IMR-90 (cell line): ENCODE measurements at places on chromosomes 4 and X. TPM values are rescaled to one million over a fixed set of nuclear protein-coding genes. Genes with fewer than 3 reads are reported as not detected.

ELK1 gene
- 24.3 and 27.2 TPM in 2 replicates for polyA plus RNA-seq

NUDT11 gene
- polyA plus RNA-seq, result 10.6 and 12.6 TPM in 2 replicates

COL25A1 gene
- polyA plus RNA-seq, result 0.05 TPM in 1 of 2 replicates, not detected in the other

DKK2 gene
- 0.17 and 0.39 TPM in 2 replicates for polyA plus RNA-seq

DHRSX gene
- 38.0 and 42.7 TPM in 2 replicates for polyA plus RNA-seq

SLC30A9 gene
- polyA plus RNA-seq, result 26.6 and 32.0 TPM in 2 replicates

FATE1 gene
- polyA plus RNA-seq, result not detected in 2 replicates

PCDH19 gene
- polyA plus RNA-seq, result not detected in 2 replicates

RELL1 gene
- 6.8 TPM in 2 replicates for polyA plus RNA-seq

- DNase-seq, result no peak
Observed at GRCh38 chr4:77920371-77920770, 57.7 kb downstream of the MRPL1 start.

GRCh38 chr4:123443401-123444289 is 47.0 kb downstream of the SPRY1 start:
- DNase-seq, result peak; percentile 21

DNA sequence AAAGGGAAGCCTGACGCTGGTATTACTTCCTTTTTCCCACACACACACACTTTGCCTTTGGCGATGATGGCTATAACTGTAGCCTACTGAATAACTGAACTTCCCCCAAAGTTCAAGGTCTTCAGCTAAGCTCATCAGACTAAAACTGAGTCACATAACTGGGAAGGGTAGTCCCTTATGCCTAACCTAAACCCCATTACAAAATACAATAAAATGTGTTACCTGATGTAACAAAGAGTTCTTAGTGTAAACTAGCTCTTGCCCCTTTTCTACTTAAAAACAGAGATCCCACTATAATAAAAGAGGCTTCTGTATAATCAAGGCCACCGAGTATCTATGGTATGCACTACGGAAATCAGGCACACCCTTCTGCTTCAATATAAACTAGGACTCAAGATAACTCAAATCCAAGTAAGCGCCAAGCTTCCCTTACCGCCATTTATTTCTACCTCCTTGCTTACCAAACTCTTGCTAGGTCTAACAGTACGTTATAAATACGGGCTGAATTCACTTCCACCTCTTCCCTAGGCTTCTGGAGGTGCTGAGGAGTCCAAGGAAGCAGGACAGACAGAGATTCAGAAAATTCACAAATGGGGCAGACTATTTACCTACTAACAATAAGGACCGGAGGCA is 2.4 kb downstream of the OTUD4 start:
- peak; percentile 45 for DNase-seq

GRCh38 chr4:84215217-84215616 is 283.9 kb downstream of the NKX6-1 start:
- DNase-seq, result no peak

DNA sequence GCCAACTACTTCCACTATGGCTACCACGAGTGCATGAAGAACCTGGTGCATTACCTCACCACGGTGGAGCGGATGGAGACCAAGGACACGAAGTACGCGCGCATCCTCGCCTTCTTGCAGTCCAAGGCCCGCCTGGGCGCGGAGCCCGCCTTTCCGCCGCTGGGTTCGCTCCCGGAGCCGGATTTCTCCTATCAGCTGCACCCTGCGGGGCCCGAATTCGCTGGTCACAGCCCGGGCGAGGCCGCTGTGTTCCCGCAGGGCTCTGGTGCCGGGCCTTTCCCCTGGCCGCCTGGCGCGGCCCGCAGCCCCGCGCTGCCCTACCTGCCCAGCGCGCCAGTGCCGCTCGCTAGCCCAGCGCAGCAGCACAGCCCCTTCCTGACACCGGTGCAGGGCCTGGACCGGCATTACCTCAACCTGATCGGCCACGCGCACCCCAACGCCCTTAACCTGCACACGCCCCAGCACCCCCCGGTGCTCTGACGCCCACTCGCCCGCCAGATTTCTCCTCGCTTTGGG is 2.1 kb downstream of the HELT start:
- no peak for DNase-seq

DNA sequence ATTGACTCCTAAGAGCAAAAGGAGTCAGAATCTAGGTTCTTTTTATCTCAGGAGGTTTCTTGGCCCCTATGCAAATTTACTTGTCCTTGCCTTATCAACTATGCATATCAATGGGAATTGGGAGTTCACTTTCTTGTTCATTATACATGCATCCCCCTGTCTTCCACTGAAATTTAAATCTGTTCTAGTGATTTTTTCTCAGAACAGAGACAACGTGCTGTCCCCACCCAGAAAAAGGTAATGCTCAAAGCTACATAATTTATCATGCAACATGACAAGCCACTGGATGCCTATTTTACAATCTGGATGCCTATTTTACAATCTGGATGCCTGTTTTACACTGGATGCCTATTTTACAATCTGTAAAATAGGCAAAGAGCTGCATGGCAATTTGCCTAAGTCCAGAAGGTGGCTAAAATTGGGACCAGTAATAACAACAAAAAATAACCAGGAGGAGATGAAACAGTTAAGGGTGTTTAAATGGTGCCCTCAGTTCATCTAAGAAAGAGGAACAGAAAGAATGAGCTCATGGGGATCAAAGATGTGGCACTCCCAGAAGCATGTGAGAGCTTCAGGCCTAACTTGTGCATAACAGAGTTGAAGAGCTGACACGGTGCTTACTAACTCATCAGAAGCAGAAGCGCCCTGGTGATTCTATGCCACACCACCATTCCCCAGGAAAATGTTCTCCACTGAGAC is 537.8 kb upstream of the BOD1L1 start:
- no peak for DNase-seq

GRCh38 chr4:89434364-89434988 is 126.9 kb upstream of the GPRIN3 start:
- peak; percentile 35 for DNase-seq

GRCh38 chr4:153497988-153498967 is 32.1 kb downstream of the TMEM131L start:
- peak; percentile 86 for DNase-seq

DNA sequence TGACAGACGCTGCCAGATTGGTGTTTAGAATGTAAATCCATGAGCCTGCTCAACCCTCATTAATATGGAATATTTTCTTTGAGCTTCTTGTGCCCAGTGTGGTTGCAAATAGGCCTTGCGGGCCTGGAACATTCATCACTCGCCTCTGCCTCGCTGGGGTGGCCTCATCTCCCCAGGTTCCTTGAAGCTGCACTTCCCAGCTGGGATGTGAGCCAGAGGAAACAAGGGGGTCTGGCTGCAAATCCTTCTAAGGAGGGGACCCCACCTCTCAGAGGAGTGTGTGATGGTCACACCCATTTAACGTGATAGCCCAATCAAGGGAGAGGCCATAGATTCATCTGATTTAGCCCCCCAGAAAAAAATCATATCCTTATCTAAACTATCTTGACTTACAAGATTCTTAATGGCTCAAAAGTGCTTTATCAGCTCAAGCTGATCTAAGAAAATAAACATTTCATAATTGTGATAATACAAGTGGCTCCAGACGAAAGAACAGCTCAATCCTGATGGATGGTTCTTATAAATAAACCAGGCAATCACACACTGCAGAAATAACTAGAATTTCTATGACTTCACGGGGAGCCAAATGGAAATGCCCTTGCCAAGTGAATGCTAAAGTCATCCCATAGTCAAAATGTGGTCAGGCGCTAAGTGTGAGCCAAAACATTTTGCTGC is 189.9 kb downstream of the PTTG2 start:
- peak; percentile 86 for DNase-seq

GRCh38 chr4:16206848-16207247 is 19.4 kb downstream of the TAPT1 start:
- DNase-seq, result no peak

GRCh38 chr4:87266986-87267385 is 46.6 kb upstream of the KLHL8 start:
- DNase-seq, result no peak

- DNase-seq, result no peak
Observed at GRCh38 chr4:165631208-165631894, 241.7 kb upstream of the TLL1 start.

GRCh38 chr4:146632770-146633470 is 5.8 kb upstream of the POU4F2 start:
- no peak for DNase-seq

GRCh38 chr4:138977524-138977923 is 38.1 kb upstream of the NOCT start:
- no peak for DNase-seq

GRCh38 chr4:121738780-121739535 is 26.0 kb downstream of the SMIM43 start:
- peak; percentile 85 for DNase-seq

DNA sequence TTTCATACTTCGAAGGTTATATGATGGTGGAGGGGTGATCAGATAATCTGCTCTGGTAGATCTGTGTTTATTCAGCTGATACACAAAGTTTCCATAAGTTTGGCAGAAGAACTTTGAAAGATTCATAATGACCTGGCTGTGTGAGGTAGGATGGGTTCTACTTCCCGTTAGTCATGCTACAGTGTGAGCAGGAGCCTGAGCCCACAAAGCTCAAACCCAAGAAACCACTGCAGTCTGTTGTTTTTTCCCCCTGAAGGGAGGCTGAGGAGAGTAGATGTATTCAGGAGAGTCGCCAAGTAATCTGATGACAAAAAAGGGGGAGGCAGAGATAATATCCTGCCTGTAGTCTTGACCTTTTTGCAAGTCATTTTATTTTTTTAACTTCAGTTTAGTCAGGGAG is 52.8 kb upstream of the PPP3CA start:
- DNase-seq, result peak; percentile 78

- no peak for DNase-seq
Observed at GRCh38 chrX:22912616-22913015, 87.1 kb upstream of the DDX53 start.

DNA sequence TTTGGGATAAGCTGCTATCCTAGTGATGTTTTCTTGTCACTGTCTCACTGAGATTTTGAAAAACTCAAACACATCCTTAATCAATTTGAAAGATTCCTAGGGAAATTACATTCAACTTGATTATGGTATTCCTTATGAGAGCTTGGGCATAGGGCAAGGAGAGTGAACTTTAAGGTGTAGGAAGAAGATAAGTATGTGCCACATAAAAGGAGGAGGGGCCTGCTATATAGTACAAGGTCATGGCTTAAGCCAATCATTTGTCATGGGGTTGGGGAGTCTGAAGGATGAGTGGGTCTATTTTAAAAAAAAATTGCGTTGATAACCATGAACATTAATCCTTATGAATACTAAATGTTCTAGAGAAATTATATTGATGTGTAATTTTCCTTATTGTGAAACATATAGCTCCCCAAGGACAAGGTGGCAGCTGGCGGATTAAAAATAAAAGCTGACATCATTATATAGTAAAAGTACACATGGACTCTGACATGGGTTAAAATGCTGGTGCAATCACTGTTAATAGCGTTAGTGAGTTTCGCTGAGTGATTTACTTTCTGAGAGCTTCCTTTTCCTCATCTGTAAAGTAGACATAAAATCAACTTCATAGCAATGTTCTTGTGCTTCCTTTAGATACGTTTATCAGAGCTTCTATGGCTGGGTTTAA is 17.4 kb downstream of the GALNT7 start:
- DNase-seq, result no peak

GRCh38 chr4:139726615-139727014 is 61.0 kb downstream of the MGST2 start:
- no peak for DNase-seq

- DNase-seq, result peak; percentile 82
Observed at GRCh38 chr4:154551872-154552686, 1.9 kb upstream of the PLRG1 start.

DNA sequence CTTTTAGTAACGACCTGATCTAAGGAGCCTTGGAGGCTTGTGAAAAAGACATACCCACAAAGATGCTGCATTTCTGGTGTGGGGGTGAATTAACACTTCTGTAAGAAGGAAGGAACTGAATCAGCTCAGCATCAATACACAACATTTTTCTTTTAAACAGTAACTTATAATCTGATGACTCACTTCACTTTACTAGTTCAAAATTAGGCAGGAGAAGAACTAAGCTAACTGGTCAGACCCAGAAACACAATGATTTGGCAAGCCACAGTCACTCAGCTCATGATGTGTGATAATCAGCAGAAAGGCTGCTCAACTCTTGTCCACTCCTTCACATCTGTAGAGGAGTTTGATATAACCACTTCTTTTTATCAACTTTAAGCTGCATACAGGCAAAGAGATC is 4.6 kb downstream of the MMAA start:
- peak; percentile 65 for DNase-seq

- DNase-seq, result peak; percentile 9
Observed at GRCh38 chr4:173450281-173450680, 51.4 kb upstream of the SCRG1 start.

DNA sequence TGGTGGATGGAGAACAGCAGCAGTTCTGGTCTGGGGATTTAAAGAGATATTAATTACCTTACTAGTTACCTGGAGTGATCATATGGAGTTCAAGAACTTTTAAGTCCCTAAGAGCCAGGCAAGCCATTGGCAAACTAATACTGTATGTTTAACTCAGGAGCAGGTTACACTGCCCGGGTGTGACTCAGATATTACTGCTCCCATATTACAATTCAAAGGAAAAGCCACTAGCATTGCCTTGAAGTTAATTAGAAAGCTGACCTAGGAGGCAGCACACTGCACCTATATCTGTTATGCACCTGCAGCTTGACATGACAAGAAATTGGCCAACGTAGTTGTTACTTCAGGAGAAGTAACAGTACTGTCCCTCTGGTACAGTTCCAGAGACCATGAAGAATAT is 47.2 kb downstream of the GRK4 start:
- DNase-seq, result no peak

- no peak for DNase-seq
Observed at GRCh38 chr4:91734682-91735081, 569.1 kb upstream of the GRID2 start.

GRCh38 chr4:53899586-53900270 is 164.7 kb downstream of the CHIC2 start:
- peak; percentile 88 for DNase-seq

DNA sequence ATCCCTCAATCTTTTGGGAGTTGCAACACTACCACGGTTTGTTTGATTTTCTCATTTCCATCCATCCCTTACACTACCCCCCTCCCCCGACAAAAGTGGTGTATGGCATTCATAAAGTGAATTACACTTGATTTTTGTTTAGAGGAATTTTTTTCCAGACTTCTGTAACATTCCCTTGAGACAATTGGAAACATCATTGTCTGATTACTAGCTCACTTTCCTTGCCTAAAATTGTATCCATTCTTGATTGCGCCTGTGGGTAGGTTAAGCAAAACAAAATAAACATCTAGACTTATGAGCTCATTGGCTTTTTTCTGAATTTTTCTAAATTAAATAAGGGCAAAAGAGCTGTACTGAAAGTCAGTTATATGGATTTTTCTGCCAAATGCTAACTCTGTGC is 3.5 kb downstream of the GPC3 start:
- DNase-seq, result no peak

- peak; percentile 78 for DNase-seq
Observed at GRCh38 chr4:182179105-182179504, 64.1 kb upstream of the TENM3 start.

GRCh38 chrX:19086102-19086772 is 36.0 kb downstream of the ADGRG2 start:
- DNase-seq, result no peak

GRCh38 chrX:39827951-39828350 is 269.8 kb downstream of the BCOR start:
- no peak for DNase-seq
